Effector memory CD8-positive, alpha-beta T cell (primary cell): ENCODE measurements at places on chromosomes 12 and 14.

- DNase-seq: no peak
Observed at GRCh38 chr14:32667791-32668190, 270.9 kb upstream of the NPAS3 start.

GRCh38 chr12:69925291-69925690 lies 100.3 kb downstream of the MYRFL start:
- DNase-seq: no peak

DNA sequence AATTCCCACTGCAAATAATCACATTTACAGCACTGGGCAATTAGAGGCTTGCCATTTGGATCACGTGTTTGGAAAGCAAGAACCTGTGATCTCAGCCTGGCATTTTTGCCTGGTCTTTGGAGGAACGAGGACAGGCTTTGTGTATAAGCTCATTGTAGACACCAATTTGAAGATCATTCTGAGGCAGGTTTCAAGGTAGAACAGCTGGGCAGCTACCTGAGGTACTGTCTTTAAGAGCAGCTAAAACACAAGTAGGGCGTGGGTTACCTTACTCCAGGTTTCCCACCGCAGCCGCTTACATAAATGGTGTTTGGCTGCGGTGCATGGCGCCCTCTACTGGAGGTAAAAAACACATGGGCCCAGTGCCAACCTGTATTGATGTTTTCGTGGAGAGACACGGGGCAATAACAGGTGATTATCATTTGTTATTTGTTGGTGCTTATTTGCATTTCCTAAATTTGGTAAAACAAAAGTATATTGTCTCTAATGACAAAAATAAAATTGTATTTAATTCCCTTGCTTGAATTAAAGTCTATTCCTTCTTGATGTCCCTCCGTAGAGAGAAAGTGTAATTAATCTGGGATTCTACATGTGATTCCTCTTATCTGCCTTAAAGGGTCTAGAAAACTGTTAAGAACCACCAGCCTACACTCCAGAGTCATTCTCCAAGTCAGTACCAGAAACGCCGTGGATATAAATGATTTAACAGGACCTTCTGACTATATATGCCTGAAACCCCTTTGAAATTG lies 69.7 kb downstream of the SVOP start:
- peak; percentile 73 for DNase-seq

- DNase-seq: no peak
Observed at GRCh38 chr14:91971188-91971778, 23.8 kb upstream of the FBLN5 start.

- DNase-seq: peak; percentile 57
Observed at GRCh38 chr12:121579981-121580868, 598 bp downstream of the KDM2B start.

DNA sequence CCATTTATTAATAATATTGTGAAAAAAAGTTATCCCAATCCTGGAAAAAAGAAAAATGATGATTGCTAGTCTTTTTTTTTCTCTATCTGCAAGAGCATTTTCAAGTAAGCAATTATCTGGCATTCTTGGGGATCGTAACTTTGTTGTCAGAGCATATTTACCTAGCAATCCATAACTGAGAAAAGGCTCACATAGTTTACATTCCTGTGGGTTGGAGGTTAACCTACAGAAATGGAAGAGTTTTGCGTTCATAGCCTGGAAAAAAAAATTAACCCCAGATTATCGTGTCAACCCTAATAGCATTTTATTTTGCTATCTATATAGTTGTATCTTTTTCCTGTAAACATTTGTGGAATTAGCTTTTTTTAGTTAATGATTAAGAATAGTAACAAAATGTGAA lies 292.3 kb downstream of the DAD1 start:
- no peak for DNase-seq

GRCh38 chr12:53208435-53208834 lies 1.4 kb upstream of the ITGB7 start:
- no peak for DNase-seq

GRCh38 chr14:82410064-82410463 lies 876.4 kb upstream of the SEL1L start:
- no peak for DNase-seq

GRCh38 chr12:41881891-41882805 lies 262.5 kb downstream of the GXYLT1 start:
- no peak for DNase-seq

DNA sequence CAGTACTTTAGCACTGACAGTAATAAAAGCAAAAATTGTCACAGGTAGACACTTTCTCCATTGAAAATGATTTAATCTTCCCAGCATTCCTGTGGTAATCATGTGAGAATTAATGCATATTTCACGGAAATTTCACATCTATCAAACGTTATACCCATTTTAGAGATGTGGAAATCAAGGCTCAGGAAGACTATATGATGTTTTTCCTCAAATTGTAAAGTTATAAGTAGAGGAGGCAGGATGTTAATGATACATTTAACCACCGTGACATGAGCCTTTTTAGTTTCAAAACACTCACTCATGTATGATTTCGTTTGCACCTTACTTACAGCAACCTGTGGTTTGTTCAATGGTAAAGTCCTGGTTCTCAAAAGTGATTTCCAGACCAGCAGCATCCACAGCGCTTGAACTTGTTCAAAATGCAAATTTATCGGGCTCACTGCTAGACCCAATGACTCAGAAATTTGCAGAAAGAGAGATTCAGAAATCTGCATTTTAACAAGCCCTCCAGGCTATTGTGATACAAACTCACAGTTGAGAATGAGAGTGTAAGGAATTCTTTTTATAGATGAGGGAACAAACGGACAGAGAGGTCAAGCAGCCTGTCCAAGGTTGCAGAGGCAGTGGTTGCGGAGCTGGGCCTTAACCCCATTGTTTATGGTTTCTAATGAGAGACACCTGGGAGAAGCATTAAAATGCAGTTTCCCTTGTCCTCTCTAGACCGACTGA lies 654.8 kb upstream of the TBX3 start:
- DNase-seq: no peak
